CD4-positive, alpha-beta memory T cell (primary cell): ENCODE measurements at places on chromosomes 16 and 17.

DNA sequence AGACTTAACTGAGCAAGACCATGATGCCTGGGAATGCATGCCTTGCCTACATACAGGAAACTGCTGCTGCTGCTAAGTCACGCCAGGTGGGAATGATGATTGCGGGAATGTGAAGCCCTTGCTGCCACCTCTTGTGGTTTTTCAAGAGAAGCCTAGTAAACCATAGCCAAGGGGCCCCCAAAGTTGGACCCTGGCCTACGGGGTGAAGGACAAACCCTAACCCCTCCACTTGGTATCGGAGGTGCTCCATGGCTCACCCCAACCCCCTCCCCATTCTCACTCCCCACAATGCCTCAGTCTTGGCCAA is 233.9 kb downstream of the ZNF423 start:
- H3K27ac ChIP-seq = no peak overlapping the region
- H3K4me1 ChIP-seq = no peaks in the 10 kb centered on the region
- no peaks in the 10 kb centered on the region for H3K36me3 ChIP-seq
- no peak for DNase-seq
- no peak overlapping the region for H3K4me3 ChIP-seq

DNA sequence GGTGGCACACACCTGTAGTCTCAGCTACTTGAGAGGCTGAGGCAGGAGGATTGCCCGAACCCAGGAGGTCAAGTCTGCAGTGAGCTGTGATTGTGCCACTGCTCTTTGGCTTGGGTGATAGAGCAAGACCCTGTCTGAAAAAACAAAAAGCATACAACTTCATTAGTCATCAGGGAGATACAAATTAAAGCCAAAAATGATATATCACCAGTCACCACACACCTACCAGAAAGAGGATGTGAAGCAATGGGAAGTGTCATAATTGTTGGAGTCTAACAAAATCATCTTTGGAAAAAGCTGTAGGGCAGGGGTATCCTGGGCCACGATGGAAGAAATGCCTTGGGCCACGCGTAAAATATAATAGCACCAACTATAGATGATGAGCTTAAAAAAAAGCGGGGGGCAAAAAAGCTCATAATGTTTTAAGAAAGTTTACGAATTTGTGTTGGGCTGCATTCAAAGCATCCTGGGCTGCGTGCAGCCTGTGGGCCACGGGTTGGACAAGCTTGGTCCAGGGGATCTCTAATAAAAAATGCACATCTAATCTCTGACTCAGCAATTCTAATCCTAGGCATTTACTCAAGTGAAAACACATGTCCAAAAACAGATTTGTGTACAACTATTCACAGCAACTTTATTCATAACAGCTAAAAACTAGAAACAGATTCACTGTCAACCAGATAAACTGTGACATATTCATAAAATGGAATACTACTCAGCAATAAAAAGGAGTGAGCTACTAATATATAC is 65.9 kb downstream of the HIC1 start:
- DNase-seq = no peak
- H3K27me3 ChIP-seq = no peaks in the 10 kb centered on the region
- H3K4me1 ChIP-seq = peaks cover 19% of the 10 kb centered on the region
- H3K27ac ChIP-seq = no peak overlapping the region
- no peak overlapping the region for H3K4me3 ChIP-seq
- H3K36me3 ChIP-seq = no peaks in the 10 kb centered on the region

GRCh38 chr17:28906276-28906675 is 3.4 kb upstream of the DHRS13 start:
- H3K27me3 ChIP-seq = no peaks in the 10 kb centered on the region
- H3K27ac ChIP-seq = no peak overlapping the region
- no peak overlapping the region for H3K4me3 ChIP-seq
- peaks cover 15% of the 10 kb centered on the region for H3K4me1 ChIP-seq

- no peak overlapping the region for H3K4me3 ChIP-seq
- no peaks in the 10 kb centered on the region for H3K36me3 ChIP-seq
- no peak overlapping the region for H3K27ac ChIP-seq
- no peak for DNase-seq
- H3K4me1 ChIP-seq = peaks cover 19% of the 10 kb centered on the region
These were observed 2.8 kb upstream of the PRKAR1A start for GRCh38 chr17:68509141-68510057.

GRCh38 chr17:1488826-1489270 is 3.6 kb downstream of the MYO1C start:
- H3K36me3 ChIP-seq = no peaks in the 10 kb centered on the region
- no peaks in the 10 kb centered on the region for H3K27me3 ChIP-seq
- peak overlapping the region; percentile 72 for H3K27ac ChIP-seq
- peaks cover 57% of the 10 kb centered on the region for H3K4me1 ChIP-seq

DNA sequence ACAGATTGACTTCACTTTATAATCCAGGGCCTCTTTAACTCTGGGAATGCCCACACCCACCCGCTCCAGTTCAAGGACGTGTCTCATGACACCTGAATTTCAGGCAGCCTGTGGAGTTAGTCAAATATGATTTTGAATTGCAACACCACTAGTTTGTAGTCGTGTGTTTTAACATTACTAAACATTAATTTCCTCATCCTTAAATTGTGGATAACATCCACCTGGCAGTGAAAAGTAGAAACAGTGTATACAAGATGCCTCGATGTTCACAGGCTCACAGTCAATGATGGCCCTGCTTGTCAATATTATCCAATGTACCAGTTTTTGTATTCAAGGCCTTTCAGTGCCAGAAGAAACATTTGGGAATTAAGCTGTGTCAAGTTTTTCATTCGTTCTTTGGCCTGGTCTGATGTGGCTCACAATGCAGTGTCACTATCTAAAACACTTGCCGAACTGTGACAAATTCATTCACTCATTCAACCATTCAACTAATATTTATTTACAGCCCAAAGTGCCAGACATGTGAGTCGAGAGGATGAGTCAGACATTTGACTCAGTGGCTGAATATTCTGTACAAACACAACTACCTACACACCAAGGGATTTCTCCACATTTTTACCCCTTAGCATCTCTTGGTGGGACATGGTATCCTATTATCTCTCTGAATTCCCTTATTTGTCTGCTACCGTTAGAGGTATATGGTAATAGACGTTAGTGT is 1.4 kb downstream of the MEIOB start:
- H3K36me3 ChIP-seq = no peaks in the 10 kb centered on the region
- H3K27ac ChIP-seq = no peak overlapping the region
- no peak for DNase-seq
- peaks cover 6% of the 10 kb centered on the region for H3K27me3 ChIP-seq

DNA sequence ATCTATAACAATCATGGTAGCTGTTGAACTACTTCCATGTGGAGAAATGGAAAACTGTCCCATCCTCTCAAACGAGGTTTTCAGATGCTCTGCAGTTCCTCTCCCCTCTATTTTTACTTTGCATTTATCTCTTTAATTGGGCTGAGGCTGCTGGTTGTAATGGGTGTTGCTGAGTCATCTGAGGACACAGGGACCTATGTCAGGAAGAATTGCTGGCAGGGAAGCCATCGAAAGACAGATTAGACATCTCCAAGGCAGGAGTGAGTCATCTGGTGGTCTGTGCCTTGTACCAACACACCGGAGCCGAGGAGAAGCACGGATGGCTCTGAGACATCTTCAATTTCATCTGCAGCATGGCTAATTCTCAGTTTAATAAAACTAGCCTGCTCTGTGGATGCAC is 394.5 kb downstream of the GRIN2A start:
- H3K36me3 ChIP-seq = no peaks in the 10 kb centered on the region
- no peaks in the 10 kb centered on the region for H3K4me1 ChIP-seq
- no peak overlapping the region for H3K27ac ChIP-seq
- H3K4me3 ChIP-seq = no peak overlapping the region
- no peak for DNase-seq
